Activated CD4-positive, alpha-beta T cell treated with anti-CD3 and anti-CD28 coated beads, Interleukin-10, Interleukin-2, amounts not matched to agents 100 ng/mL and 50 ng/mL, durations not matched to agents 16 hours and 8 hours (primary cell): ENCODE measurements at places on chromosomes 13 and 19.

DNA sequence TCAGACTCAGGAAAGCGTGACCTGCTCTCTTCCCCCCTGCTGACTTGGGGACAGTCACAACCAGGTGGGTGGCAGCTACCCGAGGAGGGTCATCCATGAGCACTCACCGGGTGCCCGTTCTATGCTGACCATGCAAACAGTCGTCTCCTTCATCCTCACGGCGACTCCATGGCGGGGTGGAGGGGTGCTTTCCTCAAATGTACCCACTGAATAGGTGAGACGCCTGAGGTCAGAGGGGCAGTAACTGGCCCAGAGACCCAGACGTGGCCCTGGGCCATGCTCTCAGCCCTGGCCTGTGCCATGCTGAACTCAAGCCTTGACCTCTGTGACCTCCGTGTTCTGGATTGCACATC is 59.2 kb upstream of the TPM4 start:
- no peak for DNase-seq

DNA sequence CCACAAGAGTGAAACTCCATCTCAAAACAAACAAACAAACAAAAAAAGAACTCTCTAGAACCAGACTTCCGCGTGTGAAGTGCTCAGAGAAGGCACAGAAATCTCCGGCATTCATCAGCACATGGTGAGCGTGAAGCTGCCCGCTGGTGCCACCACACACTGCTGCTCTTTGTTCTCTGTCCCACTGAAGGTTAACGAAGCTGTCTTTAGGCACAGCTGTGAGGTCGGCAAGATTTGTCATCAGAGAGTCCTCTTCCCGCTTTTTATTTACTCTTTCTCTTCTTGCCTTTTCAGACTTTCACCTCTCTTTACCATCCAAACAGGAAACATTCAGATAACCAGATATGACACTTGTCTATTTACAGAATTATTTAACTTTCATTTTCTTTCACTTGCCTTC is 115.2 kb upstream of the ARGLU1 start:
- no peak for DNase-seq

DNA sequence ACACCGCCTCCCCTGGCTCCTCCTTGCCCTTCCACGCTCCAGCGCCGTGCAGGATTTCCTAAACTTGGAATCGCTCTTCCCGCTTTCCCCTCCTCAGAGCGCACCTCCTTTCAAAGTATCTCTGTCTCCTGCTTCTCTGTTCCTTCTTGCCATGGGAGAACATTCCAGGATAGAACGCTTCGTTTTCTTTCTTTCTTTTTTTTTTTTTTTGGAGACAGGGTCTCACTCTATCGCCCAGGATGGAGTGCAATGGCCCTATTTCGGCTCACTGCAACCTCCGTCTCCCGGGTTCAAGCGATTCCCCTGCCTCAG is 574 bp upstream of the XPO4 start:
- no peak for DNase-seq

GRCh38 chr19:2848616-2849015 is 7.3 kb downstream of the ZNF555 start:
- DNase-seq = no peak

DNA sequence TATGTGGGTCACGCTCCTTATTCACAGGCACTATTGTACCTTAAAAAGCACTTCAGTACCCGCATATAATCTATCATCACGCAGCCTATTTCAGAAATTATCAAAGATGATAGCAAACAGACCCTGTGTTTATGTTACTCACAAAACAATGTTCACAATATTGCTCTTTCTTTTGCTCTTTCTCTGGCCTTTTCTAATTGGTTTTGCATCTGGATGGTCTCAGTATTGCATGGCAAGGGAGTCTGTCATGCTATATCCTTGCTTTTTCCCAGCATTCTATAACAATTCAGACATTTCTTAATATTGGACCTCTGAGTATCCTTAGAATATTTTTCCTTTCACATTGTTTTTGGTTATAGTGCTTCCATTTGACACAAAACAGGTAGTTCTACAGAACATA is 541.8 kb upstream of the KLF12 start:
- DNase-seq = no peak

DNA sequence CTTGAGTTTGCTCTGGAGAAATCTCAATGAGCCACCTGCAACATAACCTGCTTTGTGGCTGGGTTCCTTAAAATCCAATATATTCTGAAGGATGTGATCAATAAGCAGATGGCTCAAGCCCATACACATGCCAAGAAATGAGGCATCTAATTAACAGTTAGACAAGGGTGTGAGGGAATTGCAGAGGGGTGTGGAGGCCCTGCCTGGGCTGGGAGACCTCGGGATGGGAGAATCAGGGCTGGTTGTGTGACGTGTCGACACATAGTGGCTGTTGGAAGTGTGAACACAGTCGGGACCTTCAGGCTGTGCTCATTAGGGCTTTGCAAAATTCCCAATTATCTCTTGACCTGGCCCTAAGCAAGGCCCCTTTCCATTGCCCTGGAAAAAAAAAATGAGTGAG is 362.0 kb upstream of the TMTC4 start:
- DNase-seq = no peak

DNA sequence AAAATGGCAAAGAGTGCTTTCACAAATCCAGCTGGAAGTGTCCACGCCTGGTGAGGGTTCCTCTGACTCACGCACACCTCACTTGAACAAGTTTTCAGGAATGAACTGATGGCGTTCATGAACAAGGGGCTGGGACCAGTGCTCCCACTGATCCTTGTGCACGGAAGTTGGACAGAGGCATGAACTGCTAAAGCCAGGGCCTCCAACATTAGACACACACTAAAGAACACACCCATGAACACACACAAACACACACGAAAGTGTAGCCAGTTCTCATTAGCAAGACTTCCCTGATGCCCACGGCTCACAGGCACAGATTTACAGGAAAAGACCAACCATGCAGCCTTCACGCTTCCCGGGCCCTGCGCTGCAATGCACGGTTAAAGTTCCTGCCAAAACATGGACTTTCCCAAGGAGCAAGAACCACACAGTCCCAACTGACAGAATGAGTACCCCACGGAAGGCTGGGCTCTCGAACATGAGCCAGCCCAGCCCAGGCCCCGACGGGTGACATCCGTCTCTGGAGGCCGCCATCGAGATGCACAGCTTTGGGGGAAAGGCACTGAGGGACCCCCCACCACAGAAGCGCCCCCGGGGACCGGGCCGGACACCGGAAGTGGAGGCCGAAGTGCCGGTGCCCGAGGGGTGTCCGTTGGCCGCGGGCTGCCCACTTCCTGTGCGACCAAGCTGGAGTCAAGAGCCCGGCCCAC is 808 bp downstream of the DNMT1 start:
- peak; percentile 20 for DNase-seq

DNA sequence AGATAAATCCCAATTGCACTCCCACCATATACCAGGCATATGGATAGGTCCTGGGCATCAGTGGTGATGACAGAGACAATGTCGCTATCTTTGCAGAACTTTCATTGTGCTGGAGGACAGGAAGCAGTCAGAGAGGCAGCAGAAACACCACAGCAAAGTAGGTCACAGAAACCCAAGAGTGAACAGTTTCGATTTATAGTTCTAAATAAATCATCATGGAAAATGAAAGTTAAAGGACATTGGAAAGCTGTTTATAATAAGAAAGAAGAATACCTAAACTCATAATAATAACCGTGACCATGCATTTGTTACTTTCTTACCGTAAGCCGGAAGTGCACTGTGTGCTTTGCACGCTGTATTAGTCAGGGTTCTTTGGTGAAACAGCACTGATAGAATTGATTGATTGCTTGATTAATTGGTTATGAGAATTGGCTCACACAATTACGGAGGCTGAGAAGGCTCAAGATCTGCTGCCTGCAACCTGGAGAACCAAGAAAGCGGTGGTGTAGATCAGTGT is 38.9 kb downstream of the ALOX5AP start:
- DNase-seq = peak; percentile 64

- no peak for DNase-seq
Observed at GRCh38 chr13:75774176-75774575, 138.0 kb downstream of the LMO7 start.

- no peak for DNase-seq
Observed at GRCh38 chr13:23766939-23767338, 122.3 kb downstream of the MIPEP start.

- no peak for DNase-seq
Observed at GRCh38 chr13:28459911-28460310, 35.0 kb downstream of the FLT1 start.

GRCh38 chr19:14073925-14074838 is 1.6 kb downstream of the MISP3 start:
- peak; percentile 35 for DNase-seq

DNA sequence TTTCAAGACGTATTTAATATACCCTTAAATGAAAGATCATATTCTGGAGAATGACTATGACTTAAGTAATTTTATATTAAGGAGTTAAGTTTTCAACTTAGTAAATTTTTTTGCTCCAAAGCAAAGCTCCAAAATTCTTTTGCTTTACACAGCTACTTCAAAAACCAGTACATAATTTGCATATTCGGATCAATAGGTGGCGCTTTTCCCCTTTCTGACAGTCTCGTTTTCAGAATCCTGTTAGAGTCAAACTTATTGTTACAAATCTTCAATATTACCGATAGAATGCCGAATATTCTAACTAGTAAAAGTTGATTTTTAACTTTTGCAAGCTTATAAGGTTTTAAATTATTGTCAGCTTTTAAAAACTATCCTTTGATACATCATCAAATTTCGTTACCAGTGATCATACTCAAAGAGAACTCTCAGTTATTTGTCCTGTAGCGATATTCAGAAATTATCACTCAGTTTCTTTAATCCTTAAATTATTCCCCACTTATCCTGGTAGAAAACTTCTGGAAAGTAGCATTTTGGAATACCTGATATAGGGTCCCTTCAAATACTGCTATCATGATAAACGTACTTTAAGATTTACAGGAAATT is 852.7 kb upstream of the KLHL1 start:
- peak; percentile 16 for DNase-seq

DNA sequence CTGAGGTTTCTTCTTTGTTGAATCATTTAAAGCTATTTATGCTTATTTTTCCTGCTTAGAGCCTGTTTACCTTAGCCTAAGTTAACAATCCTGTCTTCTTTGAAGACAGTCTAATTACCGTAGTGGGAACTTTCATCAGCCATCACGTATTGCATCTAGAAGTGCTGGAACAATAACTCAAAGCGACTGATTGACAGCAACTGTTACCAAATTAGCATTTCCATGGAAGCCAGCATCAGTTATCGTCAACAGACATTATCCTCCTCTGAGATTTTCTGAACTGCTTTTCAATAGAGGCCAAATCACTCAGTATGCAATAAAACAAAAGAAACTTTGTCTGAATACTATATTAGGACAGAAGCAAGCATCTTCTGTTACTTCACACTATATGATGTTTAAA is 433.3 kb upstream of the SLITRK1 start:
- DNase-seq = no peak

DNA sequence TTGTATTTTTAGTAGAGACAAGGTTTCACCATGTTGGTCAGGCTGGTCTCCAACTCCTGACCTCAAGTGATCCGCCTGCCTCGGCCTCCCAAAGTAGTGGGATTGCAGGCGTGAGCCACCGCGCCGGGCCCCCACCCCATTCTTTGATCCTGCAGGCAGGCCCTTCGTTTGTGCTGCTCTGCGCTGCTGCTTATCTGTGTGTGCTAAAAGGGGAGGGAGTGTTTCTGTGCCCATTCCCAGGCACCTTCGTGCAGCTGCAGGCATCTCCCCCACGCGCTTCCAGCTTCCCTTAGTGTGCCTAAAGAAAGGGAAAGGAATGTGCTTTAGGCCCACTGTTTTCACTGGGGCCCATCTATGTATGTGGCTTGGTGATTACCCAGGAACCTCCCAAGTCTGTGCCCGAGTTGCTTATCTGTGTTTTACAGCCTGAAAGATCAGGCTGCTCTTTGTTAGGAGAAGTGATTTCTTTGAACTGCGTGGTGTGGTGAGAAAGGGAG is 27.2 kb downstream of the EPN1 start:
- DNase-seq = no peak

- DNase-seq = no peak
Observed at GRCh38 chr19:40264314-40265054, 20.7 kb downstream of the AKT2 start.

GRCh38 chr13:112454648-112455334 is 78.6 kb downstream of the SPACA7 start:
- no peak for DNase-seq

GRCh38 chr19:45171211-45171623 is 6.8 kb downstream of the TRAPPC6A start:
- peak; percentile 67 for DNase-seq

- no peak for DNase-seq
Observed at GRCh38 chr19:4376991-4377781, 23.2 kb downstream of the SH3GL1 start.

- peak; percentile 71 for DNase-seq
Observed at GRCh38 chr19:4576016-4576933, 16.8 kb upstream of the SEMA6B start.

DNA sequence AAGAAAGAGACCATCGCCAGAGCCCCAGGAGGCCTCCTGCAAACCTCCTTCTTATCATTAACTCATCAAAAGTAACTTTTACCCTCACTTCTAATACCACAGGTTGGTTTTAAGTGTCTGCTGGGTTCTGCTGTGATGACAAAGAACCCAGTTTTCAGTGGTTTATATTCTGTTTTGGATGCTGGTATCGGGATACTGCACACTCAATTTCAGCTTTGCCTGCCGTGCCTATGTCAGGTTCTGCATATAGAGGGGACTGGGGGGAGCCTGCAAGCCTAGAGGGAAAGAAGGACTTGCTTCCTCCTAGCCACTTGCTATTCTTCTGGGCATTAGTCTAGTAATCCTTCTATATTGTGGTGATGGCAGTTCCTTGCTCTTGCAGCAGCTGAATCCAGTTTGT is 242.4 kb downstream of the KCNRG start:
- DNase-seq = peak; percentile 60

GRCh38 chr13:71589032-71589431 is 278.0 kb downstream of the DACH1 start:
- no peak for DNase-seq

DNA sequence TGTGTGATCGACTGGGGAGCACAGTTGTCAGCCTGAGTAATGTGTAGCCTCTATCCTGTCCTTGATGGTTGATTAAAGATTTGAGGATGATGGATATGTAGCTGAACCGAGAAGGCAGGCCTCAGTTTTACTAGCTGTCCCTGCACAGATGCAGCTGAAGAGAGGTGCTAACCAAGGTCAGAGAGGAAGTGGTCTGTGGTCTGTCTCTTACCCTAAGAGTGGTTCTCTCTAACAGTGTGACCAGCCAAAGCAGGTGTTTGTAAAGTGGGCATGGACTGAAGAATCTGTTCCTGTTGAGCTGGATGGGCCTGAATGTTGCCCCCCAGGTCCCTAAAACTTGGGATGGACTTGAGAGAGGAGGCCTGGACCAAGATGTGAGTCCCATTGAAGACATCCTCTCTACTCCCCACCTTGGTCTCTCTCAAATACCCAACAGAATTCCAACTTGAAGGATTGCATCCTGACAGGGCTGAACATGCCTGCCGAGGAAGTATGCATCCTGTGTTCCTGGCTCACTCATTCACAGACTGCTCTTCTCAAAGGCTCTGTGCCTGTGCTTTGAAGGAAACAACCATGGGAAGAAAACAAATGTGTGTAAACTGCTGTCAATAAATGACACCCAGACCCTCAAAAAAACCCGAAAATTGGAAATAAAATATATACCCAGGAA is 223.8 kb downstream of the MAB21L1 start:
- peak; percentile 2 for DNase-seq

DNA sequence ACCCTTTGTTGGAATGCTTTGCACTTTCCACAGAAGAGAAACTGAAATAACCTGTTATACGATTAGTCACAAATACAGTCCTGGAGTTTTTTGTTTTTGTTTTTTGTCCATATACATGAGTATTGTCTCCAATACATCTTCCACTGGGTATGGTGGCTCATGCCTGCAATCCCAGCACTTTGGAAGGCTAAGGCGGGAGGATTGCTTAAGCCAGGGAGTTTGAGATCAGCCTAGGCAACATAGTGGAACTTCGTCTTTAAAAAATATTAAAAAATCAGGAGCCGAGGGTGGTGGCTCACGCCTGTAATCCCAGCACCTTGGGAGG is 25.0 kb downstream of the AP2S1 start:
- DNase-seq = no peak
